ENCODE measurements at places on chromosomes 16 and 17. TPM values are rescaled to one million over a fixed set of nuclear protein-coding genes. Genes with fewer than 3 reads are reported as not detected.

Gene AHSP
- not detected for total RNA-seq

Gene ITGAX
- total RNA-seq: 1.1 TPM

Gene HBM
- total RNA-seq: not detected

Gene TEKT5
- total RNA-seq: not detected

Gene TMEM204
- total RNA-seq: 0.09 TPM

Gene RCVRN
- total RNA-seq: not detected

Gene MEIOC
- total RNA-seq: 2.8 TPM

Gene NPIPB9
- 1.3 TPM for total RNA-seq

Gene MED9
- 21.0 TPM for total RNA-seq

Gene ZP2
- not detected for total RNA-seq
